ENCODE measurements at places on chromosomes 7 and 10.

DNA sequence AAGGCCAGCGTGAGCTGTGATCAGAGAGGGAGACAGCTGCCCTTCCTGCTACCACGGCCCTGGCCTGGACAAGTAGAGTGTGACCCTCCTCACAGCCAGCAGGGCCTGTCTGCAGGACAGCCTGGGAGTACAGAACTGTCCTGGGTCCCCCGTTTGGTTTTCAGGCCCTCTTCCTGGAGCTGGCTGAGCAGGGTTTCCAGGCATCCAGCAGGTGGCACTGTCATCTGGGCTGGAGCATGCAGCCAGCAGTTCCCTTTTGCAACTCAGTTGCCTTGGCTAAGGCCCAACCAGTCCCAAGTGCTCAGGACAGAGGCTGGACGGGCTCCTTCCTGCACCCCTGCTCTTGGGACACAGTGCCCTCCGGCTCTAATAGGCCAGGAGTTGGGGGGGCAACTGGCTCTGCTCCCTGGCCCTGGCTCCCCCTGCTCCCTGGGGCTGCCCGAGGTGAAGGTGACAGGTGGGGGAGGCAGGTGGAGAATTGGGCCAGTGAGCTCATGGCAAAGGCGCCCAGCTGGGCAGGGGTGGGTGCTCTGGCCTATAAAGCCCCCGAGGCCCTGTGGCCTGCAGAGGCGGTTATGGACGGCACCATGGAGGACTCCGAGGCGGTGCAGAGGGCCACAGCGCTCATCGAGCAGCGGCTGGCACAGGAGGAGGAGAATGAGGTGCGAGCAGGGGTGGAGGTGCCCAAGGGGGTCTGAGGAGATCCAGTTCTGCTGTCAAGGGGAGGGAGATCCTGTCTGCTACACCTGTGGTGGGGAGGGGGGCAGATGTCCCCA lies at the start of gene ANKRD2:
ANKRD2 (plus strand) TSS at position 566 of the 776 bp plus-strand sequence; CDS start at position 576, 10 bp downstream.
- DNase-seq: peak; percentile 77

DNA sequence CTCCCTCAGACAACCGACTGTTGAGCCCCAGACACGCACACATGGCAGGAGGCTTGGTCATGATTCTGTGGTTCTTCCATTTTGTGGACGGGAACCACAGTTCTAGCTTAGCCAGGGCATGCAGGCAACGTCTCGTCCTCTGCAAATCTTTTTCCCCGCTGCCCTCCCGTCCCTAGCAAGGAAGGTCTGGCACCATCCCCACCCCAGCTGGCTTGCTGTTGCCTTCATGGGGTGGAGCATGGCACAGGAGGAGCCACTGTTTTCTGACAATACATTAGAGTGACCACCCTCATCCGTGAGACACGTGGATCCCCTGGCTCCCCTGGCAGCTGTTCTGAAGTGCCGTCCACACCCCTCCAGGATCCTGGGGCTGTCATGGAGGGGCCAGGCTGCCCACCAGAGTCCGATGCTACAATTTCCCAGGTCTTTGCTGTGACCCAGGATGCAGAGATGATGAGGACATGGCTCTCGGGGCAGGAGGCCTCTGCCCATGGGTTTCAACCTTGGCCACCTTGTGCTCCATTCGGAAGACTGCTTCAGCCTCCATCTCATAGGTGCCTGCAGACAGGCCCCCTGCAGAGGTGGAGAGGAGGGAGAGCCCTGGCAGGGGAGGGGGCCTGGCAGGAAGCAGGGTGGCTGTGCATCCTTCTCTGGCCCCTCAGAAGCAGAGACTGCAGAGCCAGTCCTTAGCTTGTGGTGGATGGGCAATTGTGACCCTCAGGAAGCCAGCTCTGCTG lies 233.6 kb downstream of the GLRX3 start:
- no peak for DNase-seq

DNA sequence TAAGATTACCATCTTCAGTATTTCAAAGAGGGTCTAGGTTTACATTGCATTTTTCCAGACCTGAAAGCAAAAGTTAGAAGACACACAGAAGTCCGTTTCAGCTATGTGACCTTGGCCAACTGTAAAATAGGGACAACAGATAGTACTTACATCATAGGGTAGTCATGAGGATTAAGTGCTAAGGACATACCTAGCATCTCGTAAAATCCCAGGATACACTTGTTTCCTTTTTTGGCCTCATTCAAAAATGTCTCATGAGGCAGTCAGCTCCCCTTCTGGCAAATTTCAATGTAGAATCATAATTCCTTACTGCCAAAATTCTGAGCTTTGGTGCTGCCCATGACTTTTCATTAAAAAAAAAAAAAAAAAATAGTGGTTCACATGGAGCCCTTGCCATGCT lies 6.4 kb upstream of the DUSP5 start:
- no peak for DNase-seq

GRCh38 chr7:130141884-130142653 lies 63.1 kb downstream of the TMEM209 start:
- no peak for DNase-seq

GRCh38 chr10:19785366-19785765 lies 30.9 kb upstream of the PLXDC2 start:
- peak; percentile 95 for DNase-seq

DNA sequence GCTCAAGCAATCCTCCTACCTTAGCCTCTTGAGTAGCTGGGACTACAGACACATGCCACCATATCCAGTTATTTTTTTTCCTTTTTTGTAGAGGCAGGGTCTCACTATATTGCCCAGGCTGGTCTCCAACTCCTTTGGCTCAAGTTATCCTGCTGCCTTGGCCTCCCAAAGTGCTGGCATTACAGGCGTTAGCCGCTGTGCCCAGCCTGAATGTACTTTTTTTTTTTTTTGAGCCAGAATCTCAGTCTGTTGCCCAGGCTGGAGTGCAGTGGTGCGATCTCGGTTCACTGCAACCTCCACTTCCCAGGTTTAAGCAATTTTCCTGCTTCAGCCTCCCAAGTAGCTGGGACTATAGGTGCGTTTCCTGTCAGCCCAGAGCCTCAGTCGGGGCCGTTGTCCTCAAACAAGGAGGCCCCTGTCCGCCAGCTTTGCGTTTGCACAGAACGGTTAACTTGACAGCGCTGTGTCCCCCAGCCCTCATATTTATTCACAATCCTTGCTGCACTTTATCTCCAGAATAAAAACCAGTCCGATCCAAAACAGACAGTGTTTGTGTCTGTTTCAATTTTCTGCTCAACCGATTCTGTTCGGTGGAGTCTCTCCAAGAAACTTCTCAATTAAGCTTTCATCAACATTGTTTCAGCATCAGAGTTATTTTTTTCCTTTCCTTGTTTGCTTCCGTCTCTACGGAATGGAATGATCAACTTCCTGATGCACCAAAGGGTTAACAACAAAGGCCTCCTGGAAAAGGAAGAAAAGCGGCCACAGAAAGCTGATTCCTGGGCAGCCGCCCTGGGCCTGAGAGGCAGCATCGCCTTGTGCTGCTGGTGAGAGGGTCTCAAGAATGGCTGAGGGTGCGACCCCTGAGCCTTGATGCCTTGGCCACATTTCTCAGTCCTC lies 64.5 kb downstream of the PDIA4 start:
- no peak for DNase-seq

DNA sequence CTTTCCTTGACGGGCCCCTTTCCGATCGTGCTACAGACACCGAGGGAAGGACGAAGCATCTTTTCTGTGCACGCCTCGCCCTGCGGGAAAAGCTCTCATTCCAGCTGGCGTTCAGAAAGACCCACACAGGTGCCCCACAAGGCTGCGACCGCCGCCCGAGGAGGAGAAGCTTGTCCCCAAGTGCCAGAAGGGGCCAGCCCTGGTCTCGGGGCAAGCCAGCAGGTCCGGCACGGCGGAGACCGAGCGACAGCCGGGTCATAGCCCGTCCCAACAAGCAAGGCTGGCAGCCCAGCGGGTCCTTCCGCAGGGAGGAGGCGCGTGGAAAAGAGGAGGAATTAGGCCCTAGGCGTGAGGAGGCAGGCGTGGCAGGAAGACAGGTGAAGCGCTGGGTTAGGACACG lies 62.7 kb downstream of the TNRC18 start:
- no peak for DNase-seq

DNA sequence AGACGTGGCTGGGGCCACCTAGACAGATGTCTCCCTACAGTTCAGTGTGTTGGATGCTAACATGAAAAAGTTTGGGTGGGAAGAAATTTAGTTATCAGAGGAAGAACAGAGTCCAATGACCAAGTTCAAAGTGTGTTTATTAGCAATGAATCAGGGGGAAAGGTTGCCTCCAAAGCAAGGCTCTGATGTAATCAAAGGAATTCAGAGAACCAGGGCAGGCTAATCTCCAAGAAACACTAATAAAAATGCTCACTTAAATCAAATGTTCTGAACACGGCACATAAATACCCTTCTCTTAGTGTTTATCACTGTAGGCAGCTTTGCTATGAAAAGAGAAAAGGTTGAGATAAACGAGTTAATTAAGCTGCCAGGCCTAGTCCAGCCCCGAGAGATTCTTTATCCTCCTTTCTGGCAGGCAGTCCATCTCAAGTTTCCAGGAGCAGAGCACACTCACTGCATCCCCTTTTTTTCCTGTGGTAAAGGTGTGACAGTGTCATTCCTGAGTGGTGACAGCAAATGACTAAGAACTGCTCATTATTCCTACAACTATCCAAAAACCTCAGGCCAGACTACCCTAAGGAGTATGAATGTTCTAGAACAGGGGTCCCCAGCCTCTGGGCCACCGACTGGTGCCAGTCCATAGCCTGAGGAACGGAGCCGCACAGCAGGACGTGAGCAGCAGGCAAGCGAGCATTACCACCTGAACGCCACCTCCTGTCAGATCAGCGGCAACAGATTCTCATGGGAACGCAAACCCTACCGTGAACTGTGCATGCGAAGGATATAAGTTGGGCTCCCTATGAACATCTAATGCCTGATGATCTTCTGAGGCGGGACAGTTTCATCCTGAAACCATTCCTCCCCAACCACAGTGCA lies 66.9 kb upstream of the FHIP2A start:
- DNase-seq: no peak

DNA sequence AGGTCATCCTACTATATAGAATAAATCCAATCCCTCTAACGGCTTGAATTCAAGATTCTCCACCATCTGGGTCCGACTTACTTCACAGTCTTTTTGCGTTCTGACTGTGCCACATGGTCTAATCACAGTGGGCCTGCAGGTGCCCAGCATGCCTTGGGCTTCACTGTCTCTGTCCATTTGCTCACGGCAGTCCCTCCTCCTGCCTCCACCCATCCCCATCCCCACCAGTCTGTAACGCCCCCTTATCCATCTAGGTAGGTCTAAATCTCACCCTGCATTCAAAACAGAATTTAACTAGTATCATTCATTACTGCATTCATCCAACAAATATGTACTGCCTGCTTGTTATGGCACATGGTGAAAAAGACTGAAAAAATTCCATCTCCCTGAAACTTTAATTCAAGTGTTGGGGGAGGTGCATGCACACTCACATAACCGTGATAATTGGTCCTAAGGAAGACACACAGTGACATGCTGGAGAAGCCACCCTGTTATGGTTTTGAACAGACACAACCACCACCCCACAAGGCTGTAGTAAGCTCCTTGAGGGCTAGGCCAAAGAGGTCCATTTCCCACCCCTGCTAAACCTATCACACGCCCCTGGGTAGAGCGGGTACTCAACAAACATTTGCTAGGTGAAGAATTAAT lies 24.2 kb downstream of the SORBS1 start:
- no peak for DNase-seq

DNA sequence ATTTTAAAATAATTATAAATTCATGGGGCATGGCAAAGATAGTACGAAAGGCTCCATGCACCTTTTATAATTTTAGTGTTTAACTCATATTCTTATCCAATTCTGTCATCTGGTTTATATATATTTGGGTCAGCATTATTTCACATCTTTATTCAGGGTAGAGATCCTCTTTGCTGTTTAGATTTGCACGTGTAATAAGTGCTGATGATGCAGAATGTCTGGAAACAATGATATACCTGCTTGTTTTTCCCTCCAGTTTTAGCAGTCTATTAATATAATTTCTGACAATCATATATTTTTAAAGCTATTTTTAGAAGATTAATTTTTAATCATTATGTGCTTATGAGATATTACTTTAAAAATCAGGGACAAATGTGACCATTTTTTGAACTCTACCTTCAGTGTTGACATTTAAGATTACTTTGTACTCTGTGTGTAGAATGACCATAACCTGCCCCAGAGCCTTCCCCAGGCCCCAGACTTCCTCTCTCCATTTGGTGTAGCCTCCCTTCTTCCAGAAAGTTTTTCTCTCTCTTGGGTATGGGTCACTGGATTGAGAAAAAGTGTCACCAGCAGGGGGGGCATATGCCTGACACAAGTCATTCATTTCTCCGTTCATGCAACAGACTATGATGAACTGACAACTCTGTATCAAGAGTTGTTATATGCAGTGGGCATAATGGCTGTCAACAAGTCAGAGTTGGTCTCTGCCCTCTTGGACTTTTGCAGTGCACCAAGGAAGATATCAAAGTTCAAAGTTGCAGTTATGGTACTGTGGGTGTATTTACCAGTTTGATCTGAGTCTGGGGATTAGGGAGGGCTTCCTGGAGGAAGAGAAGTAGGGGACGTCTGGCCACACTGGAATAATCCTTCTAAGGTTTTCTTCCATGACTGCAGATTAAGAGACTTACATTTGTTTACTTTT lies 192.6 kb upstream of the CCDC6 start:
- DNase-seq: peak; percentile 46

- no peak for DNase-seq
Measured at GRCh38 chr10:33412241-33412640, 77.8 kb upstream of the NRP1 start.

DNA sequence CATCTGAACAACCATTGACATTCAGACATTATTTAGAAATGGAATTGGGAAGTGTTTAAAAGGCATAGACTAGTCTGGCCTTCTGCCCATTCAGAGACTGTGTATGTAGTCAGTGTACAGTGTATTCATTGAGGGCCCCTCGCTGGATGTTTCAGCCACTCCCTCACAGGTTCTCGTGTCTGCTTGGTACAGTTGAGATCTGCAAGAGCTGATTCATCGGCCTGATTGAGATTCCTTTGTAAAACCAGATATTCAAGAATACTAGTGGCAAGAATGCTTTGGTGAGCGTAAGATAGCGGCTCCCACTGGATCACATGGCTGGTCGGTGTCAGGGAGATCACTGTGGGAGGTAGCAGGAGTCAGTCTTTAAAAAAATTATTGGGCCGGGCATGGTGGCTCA lies 119.5 kb downstream of the TCF7L2 start:
- no peak for DNase-seq

DNA sequence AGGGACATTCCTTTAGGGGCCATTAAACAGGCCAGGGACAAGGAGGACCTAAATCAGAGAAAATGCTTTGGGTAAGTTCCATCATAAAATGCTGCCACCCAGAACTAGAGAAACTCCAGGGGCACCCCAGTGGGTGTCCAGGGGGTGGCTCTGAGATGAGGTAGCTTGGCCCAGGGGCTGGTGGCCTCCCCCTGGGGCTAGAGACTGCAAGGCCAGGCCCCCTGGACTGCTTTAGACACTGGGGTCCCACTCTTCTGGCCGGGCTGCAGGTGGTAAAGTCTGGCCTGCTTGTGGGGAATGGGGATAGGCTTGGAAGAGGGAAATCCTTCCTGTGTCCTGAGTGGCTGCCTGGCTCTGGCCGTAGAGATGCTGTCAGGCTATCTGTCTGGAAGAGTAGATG lies 169.6 kb upstream of the PODXL start:
- no peak for DNase-seq

GRCh38 chr7:153091477-153091876 lies 331.9 kb downstream of the ACTR3B start:
- DNase-seq: no peak

Measured in A673 (cell line).